Effector memory CD4-positive, alpha-beta T cell (primary cell): ENCODE measurements at places on chromosomes 2 and 18.

DNA sequence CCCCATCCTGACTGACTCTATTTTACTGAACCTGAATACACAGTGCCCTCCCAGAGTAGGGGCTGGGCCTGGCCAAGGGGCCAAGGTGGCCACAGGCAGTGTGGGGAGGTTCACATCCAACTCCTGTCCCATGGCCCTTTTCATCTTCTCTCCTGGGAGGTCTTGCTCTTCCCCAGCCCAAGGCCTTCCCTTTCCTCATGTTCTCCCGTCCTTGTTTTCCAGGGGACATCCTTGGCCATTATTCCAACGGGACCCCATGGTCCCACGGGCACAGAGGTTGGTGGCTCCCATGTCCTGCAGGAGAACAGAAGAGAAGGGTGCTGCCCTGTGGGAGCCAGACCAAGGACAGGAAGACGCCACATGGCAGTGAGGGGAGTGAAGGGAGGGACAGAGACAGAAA lies 10.4 kb downstream of the MALL start:
- no peak for DNase-seq

DNA sequence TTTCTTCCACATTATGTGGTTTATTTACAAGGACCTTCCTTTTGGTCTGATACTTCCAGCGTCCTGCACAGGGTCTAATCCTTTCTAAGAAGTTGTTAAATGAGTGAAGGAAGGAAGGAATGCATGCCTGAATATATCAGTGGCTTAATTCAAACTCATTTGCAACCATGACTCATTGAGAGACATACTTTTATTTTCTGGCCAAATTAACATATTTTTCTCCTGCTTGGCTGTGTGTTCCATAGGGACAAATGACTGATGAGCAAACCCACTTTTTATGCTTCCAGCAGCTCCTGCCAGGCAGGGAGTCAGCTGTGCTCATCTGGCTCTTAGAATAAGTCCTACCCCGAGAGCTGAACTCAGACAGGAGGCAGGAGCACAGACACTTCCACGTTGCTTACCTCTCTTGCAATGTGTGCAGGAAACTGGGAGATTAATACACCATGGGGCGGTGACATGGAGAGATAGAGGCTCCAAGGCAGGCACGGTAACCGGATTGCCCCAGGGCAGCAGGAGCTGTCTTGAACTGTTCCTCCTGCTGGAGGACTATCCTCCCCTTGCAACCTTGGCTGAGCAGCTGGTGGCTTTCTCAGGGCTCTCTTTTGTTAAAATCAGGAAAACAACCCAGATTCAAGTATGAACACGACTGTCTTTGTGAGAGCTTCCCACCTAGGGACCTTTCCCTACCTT lies 667.5 kb upstream of the HS6ST1 start:
- no peak for DNase-seq

DNA sequence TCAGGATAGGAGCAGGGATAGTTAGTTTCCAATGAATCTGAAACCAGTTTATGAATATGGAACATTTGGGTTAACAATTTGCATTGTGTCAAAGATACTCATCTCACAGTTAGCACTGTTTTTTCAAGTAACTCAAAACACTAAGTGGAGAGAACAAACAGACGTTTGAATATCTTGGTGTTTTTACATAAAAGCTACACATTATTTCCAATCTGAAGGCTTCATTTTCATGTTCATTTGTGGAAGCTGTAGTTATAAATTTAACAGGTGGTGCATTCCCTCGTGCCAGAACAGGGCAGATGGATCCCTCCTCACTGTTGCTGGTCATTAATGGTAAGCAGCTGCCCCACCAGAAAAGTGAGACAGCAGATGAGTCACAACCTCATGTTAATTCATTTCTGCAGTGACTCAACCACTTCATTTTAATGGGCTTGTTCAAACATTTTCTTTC lies 286.9 kb downstream of the TMX3 start:
- DNase-seq, result no peak

DNA sequence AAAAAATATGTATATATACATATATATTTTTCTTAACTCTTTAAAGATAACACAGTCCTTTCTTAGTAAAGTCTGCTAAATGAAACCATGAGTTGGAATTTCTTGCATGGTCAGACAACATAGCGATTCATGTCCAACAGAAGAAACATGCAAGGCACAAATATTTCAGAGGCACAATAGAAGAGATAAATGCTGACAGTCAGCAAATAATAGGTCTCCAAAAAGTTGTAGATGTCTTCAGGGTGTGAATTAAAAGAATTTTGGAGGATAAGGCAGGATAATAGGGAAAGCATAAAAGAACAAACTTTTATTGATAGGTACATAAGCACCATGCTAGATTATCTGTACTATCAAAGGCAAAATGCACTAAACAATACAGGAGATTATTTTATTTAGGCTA lies 800.2 kb downstream of the PLCL1 start:
- no peak for DNase-seq

- no peak for DNase-seq
These were observed 83.9 kb downstream of the INHBB start for GRCh38 chr2:120429586-120430500.

DNA sequence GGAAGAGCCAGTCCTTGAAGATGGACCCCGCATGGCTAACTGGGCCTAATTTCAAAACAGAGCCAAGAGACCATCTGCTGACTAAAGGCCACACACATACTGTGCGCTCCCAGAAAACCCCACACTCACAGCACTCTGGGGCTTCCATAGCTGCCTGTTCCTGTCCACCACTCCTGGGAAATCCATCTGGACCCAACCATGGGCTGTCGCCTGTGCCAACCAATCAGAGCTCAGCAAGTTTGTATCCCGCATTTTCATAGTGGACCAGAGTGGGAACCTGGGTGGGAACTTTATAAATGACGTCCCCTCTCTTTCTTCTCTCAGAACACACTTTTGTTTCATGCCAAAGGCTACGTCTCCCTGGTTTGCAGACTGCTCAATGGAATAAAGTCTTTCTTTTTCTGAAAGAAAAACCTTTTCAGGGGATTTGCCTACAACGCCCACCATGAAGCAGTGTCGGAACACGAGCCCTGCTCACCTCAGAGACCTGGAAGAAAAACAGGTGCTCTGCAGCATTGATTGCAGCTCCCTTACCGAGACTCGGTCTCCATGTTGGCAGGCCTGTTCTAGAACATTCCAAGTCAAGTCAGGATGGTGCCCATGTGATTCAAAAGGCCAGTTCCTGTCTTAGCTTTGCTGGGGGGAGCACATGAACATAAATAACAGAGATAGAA lies 137.2 kb upstream of the GPC1 start:
- DNase-seq, result no peak

GRCh38 chr18:37297106-37297505 lies 268.5 kb downstream of the CELF4 start:
- DNase-seq, result no peak

GRCh38 chr18:70197026-70197425 lies 8.5 kb downstream of the RTTN start:
- no peak for DNase-seq

GRCh38 chr2:6025391-6025790 lies 333.2 kb downstream of the SOX11 start:
- no peak for DNase-seq

DNA sequence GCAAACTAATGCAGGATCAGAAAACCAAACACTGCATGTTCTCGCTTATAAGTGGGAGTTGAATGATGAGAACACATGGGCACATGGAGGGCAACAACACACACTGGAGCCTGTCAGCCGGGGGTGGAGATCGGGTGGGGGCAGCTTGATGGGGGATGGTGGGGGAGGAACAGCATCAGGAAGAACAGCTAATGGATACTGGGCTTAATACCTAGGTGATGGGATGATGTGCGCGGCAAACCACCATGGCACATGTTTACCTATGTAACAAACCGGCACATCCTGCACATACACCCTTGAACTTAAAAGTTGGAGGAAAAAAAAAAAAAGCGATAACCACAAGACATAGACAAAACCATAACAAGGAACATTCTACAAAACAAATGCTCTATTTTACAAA lies 10.4 kb downstream of the CHMP3 start:
- no peak for DNase-seq

- DNase-seq, result no peak
These were observed 40.0 kb downstream of the PKDCC start for GRCh38 chr2:42087857-42088195.

DNA sequence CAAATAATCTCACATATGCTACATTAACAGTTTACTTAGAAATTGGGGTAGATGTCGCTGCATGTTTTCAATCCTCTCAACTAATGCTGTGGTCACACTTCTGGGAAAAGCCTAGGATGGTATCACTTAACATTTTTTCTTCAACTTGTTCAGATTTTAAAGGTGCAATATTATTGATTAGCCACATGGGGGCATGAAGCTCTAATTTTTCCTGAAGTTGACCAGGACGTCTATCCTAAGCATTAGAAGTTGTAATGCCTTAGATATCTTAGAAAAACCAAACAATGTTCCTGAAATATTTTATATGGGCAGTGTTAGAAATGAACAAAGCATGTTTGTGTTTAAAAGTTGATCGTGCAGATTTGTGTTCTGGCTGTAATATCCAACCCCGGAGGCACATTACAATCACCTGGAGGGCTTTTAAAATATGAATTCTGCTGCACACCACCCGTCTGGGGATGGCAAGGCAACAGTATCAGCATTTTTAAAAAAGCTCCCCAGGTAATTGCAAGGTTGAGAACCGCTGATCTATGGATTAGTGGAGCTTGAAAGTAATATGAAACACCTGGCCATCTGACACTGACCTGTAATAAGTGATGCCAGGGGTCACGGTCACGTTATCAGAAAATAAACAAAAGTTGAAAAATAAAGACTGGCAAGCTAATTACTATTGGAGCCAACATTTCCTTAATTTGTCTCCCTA lies 100.5 kb upstream of the LMAN1 start:
- no peak for DNase-seq

GRCh38 chr2:173881886-173882285 lies 83.3 kb downstream of the SP3 start:
- DNase-seq, result no peak

DNA sequence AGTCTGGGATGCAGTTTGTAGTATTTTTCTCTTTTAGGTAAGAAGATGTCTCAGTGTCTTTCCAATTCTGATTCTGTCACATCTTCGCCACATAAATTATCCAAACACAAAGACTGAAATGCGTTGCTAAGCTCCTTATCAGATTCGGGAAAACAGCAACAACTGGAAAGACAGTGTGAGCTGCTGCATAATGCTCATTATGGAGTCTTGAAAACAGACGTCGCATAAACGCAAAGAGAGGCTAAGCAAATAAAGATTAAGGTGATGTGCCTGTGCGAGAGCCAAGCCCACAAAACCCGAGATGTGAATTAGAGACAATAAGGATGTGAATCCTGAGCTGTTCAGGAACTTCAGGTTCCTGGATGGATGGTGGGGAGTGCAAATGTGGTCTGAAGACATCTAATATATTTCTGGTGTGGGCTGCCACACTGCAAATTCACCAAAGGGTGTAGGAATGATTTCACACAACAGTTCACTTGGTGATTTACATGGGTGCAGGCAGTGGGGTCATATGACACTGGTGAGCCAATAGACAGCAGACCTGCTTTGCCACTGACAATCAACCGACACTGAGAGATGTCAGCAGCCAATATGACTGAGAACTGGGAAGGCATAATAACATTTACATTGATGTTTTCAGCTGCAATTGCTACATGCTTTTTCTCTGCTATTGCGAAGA lies 195.8 kb downstream of the MTX2 start:
- DNase-seq, result no peak

DNA sequence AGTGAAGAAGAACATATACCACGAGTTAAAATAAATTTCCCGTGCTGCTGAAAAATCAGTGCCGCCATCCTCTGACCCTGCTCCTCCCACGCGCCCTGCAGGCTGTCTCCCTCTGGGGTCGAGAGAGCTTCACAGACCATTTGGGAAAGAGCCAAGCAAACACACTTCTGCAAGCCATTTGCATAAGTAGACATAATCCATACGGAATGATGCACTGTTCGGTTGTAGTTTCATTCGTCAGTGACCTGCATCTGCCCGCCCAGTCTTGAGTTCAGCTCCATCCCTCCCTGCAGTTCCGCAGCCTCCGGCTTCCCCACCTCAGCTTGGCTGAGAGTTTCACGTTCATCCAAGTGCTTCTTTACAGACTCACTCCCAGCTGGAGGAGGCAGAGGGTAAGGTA lies 69.6 kb downstream of the TRAPPC12 start:
- DNase-seq, result no peak

DNA sequence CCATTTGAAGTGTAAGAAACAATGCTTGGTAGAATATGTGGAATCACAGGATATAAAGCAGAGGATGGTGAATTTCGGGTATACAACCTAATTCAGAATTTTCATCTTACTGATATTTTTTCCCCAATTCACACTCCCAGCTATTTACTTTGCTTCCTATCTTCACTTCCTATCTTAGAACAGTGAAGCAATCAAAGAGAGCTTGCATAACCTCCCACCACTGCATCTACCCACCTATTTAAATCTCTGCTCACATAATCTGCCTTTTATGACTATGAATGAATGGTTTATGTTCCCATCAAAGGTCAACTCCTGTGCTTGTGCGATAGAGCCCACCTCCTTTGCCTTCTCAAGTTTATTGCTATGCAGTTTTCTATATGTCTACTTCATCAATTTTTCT lies 3.3 kb downstream of the RMDN2 start:
- DNase-seq, result no peak

DNA sequence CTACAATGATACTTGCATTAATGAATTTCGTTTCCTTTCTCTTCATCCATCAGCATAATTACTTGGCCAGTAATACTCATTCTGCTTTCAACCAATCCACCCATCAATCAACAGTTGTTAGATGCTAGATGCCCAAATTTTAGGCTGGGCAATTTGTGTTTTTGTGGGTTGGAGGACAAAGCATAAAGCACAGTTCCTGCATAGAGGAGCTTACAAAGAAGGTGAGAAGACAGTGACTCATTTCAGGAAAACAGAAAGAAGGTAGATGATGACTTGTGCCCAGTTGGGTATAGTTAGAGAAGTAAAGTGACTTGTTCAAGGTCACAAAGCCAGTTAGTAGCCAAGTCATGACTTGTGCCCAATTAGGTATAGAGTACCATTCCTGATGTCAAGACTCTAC lies 1186.8 kb upstream of the CELF4 start:
- DNase-seq, result no peak

DNA sequence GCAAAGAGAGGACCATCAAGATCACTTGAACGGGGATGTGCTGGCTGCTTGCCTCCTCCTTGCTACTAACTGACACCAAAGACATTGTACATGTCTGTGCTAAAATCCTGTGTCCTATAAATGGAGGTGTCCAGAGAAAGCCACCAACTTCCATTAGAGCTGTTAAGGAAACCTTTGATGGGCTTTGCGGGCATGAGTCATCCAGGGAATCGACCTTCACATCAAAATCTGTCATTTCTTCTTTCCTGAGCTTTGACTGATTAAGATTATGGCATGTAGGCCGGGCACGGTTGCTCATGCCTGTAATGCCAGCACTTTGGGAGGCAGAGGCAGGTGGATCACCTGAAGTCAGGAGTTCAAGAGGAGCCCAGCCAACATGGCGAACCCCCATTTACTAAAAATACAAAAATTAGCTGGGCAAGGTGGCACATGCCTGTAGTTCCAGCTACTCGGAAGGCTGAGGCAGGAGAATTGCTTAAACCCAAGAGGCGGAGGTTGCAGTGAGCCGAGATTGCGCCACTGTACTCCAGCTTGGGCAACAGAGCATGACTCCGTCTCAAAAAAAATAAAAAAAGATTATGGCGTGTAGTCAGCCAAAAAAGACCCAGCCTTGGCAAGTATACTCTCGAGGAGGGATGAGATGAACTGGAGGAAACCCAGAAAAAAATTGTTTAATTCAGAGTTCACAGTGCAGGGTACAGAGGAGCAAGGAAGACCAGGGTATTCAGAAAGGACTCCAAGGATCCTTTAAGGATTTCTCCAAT lies 115.8 kb downstream of the CABLES1 start:
- DNase-seq, result no peak
